ENCODE measurements at places on chromosomes 1 and 21.

DNA sequence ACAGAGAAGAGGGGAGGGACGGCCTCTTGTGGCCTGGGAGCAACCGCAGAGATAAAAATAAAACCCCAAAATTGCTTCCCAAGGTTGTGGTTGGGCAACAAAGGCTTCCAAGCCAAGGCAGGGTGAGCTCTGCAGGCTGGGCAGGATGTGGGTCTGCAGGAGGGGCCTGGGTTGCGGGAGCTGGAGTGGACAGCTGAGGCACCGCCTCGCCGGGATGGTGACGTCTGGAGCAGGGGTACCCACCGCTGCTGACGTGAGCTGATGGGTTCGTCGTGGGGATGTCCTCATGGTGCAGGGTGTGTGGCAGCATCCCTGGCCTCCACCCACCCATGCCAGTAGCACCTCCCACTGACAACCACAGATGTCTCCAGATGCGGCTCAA is 3.7 kb downstream of the AURKAIP1 start:
- no peak for DNase-seq

- DNase-seq: no peak
Measured at GRCh38 chr1:47180603-47181094, 9.2 kb downstream of the PDZK1IP1 start.

DNA sequence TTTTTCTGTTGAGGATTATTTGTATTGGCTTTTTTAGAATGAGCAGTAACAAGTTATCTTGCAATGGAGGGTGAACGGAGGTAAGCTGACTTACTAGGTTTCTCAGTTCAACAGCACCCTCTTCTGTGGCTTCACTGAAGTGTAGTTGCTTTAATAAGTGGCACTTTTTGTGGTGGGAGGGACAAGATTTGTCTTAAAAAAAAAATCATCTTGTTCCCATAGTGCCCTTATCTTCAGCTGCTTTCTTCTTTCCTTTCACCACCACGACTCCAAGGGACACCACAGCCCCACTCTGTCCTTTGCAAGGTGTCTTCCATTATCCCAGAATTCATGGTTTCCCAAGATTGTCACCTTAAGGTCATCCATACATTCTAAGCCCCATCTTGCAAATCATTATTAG is 92.9 kb downstream of the PIGK start:
- no peak for DNase-seq

DNA sequence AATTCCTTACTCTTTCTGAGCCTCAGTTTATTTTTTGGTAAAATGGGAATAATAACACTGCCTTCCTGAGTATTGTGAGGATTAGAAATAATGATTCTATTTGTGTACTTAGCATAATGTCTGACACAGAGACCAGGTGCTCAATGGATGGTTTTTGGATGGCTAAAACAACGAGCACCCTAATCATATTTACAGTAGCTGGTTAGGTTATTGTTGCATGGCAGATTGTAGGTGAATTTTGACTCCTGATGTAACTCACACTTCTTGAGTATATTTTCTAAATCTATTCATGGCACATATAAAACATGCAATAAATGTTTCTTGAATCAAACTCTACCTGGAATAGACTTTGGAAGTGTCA is 11.9 kb upstream of the DUSP10 start:
- no peak for DNase-seq

DNA sequence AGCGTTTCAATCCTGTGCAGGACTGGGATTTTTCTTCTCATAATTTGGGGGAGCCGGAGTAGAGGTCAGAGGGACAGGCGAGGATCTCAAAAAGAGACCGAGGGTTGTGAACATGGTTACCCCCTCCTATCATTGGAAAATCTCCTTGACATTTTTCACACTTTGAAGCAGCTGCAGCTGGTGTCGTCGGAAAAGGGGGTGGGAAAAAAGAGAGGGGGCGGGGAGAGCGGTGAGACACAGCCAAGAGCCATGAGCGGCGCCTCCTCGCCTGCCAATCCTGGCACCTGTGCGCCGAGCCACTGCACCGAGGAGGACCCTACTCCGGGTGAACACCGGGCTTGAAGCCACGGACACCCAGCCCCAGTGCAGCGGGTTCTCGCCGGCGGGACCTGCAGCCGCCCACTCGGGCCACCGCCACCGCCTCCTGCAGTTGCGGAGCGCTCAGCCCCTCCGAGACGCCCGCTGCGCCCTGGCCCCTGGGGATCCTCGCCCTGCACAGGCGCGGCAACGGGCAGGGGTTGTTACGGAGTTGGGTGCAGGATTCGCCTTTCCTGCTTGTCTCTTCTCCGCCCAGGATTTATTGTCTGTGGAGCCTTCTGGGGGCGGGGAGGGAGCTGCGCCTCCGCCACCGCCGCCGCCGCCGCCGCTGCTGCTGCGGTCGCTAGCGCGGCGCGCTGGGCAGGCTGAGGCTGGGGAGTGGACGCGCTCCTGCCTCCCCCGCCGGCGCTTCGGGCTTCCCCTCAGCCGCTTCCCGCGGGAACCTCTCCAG is at the start of gene LRRC7:
LRRC7 (plus strand) TSS at position 271 of the 769 bp plus-strand sequence. CDS start 718 bp downstream, outside the sequence.
- no peak for DNase-seq

DNA sequence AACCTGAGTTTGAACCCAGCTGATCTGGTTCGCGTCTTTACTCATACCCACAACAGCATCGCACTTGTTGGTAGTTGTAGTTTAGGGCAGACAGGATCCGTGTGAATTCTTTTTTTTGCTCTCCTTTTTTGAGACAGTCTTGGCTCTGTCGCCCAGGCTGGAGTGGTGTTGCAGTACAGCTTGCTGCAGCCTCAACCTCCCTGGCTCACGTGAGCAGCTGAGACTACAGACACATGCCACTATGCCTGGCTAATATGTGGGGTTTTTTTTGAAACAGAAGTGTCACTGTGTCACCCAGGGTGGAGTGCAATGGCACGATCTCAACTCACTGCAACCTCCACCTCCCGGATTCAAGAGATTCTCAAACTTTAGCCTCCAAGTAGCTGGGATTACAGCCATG is 7.9 kb downstream of the TAF13 start:
- no peak for DNase-seq

DNA sequence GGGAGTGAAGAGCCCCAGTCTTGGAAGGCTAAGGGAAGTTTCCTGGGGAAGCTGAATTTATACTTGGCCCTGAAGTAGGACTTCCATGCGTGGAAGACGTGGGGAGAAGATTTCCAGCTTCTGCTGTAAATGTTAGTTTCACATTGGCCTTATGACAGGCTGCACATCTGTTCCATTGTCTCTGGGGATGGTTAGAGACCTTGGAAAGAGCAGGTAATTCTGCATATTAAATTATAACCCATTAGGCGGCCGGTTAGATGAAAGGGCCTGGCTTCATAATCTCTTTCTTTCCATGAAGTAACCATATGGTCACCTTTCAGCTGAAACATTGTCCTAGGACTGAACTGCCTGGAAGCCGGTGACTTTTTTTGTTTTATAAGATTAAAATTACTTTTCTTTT is 37.5 kb downstream of the DPT start:
- no peak for DNase-seq

DNA sequence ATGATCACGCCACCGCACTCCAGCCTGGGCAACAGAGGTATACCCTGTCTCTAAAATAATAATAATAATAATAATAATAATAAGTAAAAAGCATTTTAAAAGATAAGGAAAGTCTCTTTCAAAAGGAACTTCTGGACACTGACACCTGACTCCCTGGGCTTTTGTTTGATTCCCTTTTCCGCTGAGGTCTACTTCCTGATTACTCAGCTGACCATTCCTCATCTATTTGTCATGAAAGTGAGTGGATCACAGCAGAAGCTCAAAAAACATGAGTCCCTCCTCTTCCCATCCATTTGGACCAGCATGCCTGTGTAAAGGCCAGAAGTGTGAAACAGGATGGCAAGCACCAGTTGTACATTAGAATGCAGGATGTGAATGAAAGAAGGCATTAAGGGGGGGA is 61.1 kb upstream of the FBXO28 start:
- DNase-seq: no peak

GRCh38 chr1:206953126-206953525 is 6.9 kb upstream of the PIGR start:
- no peak for DNase-seq

DNA sequence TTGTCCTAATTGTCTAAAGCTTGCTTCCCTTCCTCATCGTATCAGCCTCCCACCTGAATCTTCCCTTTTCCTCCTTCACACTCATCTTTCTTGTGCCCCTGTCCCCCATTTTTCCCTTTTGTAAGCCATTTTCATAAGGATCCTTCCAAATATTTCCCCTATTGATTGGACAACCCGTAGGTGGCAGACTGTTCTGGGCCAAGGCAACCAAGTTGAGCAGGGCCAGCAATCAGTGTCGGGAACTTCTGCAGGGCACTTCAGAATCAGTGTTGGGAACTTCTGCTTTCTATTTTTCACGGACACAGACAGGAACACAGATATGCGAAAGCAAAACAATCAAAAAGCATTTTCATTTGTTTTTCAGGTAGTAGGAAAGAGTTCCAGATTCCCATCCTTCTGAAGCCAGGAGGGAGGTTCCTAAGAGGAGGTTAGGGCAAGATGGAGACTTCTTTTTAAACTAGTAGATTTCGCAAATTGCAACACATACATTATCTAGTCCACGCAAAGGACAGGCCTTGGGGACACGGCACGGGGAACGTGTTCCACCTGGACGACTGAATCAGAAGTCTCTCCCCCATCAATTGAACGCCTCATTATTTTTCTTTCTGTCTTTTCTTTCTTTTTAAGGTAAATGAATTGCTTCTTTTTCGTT is 691 bp upstream of the MPZL1 start:
- no peak for DNase-seq

DNA sequence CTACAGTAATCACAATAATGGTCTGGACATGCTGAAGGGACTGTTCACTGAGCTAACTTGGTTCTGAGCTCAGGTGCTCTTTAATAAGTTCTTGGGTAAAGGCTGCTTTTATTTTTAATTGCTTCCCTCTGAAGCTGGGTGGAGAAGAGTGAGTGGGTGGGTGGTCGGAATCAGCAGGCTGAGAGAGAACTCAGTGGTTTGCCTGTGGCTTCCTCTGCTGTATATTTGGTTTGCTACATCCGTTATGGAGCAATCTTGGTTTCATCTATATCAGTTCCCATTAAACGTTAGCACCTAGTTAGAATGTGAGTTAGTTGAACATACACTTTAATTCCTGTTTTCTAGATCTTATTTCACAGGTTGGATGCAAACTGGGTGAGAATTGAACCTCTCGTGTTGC is 23.3 kb downstream of the CNIH4 start:
- peak; percentile 19 for DNase-seq

DNA sequence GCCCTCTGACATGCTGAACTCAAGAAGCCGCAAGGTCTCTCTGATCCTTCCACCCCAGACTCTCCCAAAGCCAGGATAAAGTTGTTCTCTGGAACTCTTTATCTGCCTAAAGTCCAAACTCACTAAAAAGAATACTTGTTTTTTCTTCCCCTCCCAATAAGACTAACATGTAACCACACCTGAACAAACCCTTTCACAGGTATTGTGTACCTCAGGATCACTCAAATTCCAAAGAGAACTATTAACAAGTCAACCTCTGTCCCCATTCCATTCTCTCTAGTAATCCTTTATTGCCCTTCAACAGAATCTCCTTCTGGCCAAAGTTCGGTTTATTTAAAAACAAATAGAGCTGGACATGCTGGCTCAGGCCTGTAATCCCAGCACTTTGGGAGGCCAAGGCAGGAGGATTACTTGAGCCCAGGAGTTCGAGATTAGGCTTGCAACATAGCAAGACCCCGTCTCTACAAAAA is 4.1 kb upstream of the TOE1 start:
- DNase-seq: no peak

- no peak for DNase-seq
Measured at GRCh38 chr1:228155596-228156514, 6.1 kb downstream of the GJC2 start.

DNA sequence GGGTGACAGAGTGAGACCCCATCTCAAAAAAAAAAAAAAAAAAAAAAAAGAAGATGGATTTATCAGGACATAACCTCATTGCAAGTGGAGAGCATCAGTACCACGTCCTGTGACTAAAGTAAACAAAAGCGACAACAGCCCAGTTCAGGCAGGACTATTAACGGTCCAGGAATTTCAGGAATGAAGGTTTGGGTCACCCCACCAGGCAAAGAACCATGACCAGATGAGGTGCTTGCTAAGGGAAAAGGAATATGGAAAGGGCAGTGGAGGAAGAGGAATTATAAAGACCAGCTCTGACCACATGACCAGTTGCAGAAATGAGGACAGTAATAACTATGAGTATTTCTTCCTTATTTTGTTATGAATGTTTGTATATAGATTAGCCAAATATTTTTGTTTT is 35.4 kb upstream of the EIF4G3 start:
- no peak for DNase-seq

- no peak for DNase-seq
Measured at GRCh38 chr1:164635059-164635802, 76.2 kb downstream of the PBX1 start.

- DNase-seq: no peak
Measured at GRCh38 chr1:100034470-100034869, 64.7 kb downstream of the SLC35A3 start.

GRCh38 chr1:49622877-49623276 is 400.9 kb downstream of the AGBL4 start:
- no peak for DNase-seq

GRCh38 chr1:246558041-246558440 is 8.0 kb downstream of the TFB2M start:
- no peak for DNase-seq

DNA sequence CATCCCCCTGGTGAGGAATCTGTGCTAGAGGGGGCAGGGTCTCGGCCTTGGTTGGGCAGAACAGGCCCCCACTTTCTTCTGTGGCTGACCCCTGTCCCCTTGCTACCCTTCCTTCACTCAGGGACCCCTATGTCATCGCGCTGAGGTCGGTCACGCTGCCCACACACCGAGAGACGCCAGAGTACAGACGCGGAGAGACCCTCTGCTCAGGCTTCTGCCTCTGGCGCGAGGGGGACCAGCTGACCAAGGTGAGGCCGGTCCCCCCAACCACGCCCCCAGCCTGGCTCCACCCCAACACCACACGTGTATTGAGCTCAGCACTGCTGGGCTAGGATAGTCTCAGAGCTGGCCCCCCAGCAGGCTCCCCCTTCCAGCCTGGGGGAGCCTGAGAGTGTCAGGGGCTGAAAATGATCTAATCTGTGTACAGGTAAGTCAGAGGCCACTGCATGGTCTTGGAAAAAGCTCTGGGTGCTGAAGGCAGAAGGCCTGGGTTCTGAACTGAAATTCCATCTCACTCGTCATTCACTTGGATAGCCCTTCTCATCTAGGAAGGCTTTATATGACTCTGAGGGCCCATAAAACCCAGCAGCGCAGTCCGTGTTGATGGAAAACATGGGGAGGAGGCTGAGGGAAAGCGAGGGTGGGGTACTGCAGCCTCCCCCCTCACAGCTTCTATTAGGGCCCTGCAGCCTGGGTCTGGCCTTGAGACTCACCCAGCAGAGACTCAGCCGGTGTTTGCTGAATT is 15.3 kb downstream of the FAM151A start:
- DNase-seq: no peak

DNA sequence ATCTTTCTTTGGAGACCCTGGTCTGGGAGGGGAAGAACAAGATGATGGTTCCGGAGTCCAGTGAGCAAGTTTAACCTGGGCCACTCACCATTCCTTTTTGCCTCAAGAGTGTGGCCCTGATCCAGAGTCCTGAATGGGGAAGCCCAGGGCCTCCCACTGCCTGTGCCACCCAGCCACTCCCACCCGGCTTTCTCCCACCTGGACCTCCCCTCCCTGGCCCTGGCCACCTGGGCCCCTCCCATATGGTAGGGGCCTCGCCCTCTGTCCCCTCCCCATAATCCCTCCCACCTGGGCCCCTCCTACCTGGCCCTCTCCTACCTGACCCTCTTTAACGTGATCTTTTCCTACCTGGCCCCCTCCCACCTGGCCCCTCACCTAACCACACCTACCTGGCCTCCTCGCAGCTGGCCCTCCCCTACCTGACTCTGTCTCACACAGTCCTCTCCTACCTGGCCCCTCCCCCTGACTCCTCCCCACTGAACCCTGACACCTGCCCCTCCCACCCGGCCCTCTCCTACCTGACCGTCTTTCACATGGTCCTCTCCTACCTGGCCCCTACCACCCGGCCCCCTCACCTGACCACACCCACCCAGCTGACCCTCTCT is 220.7 kb upstream of the VAMP3 start:
- DNase-seq: no peak

Measured in stimulated activated CD8-positive, alpha-beta memory T cell treated with anti-CD3 and anti-CD28 coated beads, Interleukin-7, amount 100 ng/mL, for 24 hours (primary cell).